ENCODE measurements at places on chromosomes 7 and 10.

DNA sequence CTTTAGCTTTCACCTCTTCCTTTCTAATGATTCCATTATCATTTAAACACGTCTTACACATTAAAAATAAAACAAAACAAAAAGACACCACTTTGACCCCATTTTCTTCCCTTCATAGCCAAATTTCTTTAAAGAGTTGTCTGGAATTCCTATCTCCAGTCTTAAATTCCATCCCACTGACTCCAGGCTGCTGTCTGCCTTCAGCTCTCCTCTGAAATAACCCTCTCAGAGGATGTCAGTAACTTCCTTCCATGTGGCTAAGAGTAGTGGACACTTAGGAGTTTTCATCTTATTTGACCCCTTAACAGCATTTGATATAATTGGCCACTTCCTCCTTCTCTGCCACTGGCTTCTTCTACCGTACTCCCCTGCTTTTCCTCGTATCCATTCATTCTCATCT is 69.6 kb upstream of the MKX start:
- DNase-seq = no peak

DNA sequence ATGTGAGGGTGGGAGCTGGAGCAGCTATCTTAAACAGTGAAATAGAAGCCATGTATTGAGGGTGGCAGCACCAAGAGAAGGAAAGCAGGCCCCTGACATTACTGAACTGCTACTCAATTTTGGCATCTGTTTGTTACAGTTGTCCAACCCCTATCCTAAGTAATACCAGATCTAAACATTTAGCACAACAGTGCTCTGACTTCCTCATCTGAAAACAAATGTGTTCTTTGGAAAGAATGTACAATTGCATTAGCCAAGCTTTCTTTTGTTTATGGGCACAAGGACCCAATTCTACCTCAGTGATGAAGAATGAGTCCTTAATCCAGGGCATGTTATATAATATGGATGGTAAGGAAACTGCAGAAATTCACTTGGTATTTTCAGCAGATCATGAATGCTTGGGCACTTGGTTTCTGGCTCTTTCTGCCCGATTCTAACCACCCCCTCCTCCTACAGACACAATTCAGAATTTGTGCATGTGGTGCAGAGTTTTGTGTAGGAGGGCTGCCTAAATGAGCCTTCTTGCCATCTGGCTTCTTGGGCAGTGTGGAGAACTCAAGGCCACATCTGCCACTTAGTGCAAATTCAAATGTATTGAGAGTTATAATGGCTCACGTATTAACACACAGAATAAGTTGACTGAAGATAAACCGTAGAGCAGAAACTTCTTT is 36.9 kb upstream of the KMT2E start:
- DNase-seq = no peak

- no peak for DNase-seq
Measured at GRCh38 chr10:124654686-124655085, 89.5 kb downstream of the FAM53B start.

GRCh38 chr10:93445978-93446720 is 36.0 kb downstream of the MYOF start:
- no peak for DNase-seq

DNA sequence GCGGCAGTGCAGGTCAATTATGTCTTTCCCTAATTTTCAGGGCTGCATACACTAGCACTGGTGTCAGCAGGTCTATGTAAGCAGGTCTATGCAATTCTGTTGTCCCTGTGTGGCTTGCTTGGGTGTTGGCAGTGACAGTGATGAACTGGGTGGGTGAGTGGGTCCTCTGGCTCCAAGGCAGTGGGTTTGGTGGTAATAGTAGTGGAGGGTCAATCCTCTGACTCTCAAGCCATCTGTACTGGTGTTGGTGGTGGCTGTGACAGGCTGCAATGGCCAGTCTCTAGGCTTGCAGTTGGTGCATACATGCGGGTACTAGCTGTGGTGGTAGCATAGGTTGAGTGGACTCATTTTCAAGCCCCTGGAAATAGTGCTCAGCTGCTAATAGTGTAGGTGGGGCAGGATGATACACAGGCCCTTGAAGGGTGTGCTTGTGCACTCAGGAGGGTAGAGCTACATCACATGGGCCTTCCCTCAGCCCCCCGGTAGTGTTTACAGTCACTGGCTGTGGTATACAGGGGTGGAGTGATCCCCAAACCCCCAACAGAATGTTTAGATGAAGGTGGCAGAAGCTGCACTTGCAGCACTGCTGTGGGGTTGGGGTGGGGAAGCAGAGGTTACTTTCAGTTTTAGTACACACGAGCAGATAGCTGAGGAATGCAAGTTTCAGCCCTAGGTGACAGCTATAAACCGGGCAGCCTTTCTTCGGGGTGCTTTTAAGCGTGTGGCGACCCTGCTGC is 331.3 kb downstream of the PCDH15 start:
- no peak for DNase-seq

GRCh38 chr10:971150-971542 is 17.1 kb upstream of the GTPBP4 start:
- no peak for DNase-seq

- DNase-seq = no peak
Measured at GRCh38 chr7:44060091-44060947, 5.0 kb downstream of the PGAM2 start.

DNA sequence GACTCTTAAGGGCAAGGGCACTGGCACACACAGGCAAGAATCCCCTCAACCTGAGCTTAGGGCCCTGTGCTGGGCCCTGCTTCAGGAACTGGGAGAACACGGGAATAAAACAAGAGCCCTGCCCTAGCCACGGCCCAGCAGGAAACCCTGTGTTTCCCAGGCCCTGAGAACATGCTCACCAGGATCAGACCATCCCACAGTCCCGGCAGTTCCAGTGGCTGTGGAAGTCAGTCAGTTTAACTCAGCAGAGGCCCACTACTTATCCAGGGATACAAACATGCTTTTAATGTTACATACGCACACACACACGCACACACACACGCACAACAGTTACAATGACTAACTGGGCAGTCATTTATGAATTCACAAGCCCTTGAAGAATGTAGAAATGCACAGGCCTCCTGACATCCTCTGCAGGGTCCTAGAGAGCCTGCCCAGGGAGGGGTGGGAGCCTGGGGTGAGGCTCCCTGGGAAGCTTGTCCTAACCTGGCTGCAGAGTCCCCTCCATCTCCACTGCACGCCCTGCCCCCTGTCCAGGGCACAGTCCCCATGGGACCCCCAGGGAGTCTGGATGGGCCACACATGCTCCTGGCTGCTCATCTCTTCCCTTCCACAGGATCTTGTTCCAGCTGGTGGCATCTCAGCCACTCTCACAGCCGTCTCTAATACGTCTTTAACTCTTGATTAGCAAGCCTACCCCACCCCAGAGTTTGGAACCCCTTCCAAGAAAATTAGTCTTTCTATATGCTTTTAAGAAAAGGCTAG is 97.6 kb downstream of the TCERG1L start:
- DNase-seq = no peak

GRCh38 chr7:94338921-94339371 is 55.7 kb upstream of the COL1A2 start:
- no peak for DNase-seq

DNA sequence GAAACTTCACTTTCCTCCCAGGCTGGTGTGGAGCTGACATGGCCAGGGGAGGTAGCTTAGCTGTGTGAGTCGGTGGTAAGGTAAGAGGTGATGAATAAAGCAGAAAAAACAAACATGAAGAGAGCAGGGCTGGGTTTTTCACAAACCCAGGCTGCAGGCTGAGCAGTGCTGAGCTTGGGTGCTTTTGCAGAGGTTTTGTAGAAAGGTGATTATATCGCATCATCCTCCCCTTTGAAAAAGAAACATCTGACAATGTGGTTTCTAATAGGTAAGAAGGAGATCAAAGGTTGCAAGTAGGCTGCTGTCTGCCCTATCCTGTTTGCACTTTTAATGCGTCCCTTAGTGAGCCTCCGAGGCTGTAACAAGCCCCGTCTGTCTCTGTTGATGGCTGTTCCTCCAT is 69.6 kb upstream of the GRM8 start:
- DNase-seq = no peak

DNA sequence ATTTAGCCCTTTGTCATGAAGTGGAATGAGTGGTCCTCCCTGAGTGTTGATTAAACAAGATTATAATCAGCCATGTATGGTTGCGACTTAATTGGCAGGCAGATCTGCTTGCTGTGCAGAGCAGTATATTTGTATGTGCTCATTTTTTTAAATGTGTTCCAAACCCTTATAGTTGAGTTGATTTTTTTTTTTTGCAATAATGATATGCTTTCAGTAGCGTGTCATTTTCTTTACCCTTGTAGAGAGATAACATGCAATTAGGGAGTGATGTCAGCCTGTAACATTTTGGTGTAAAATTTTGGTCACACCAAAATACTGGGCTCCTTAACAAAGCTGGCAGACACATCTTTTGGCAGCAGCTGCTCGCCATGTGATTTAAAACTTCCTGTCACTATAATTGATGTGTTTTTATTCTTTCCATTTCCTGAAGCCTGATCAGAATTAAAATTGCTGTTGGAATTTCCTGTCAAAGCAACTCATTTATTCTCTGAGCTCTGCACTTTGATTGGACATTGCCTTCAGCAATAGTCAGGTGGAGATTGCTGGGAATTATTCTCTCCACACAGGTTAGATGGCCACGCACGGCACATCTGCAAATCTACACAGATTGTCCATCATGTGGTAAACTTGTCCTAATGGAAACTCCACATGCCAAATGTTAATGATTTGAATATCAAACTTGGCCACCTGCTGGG is 125.3 kb downstream of the DYNC1I1 start:
- no peak for DNase-seq

GRCh38 chr7:51356849-51357516 is 40.4 kb upstream of the COBL start:
- DNase-seq = no peak

DNA sequence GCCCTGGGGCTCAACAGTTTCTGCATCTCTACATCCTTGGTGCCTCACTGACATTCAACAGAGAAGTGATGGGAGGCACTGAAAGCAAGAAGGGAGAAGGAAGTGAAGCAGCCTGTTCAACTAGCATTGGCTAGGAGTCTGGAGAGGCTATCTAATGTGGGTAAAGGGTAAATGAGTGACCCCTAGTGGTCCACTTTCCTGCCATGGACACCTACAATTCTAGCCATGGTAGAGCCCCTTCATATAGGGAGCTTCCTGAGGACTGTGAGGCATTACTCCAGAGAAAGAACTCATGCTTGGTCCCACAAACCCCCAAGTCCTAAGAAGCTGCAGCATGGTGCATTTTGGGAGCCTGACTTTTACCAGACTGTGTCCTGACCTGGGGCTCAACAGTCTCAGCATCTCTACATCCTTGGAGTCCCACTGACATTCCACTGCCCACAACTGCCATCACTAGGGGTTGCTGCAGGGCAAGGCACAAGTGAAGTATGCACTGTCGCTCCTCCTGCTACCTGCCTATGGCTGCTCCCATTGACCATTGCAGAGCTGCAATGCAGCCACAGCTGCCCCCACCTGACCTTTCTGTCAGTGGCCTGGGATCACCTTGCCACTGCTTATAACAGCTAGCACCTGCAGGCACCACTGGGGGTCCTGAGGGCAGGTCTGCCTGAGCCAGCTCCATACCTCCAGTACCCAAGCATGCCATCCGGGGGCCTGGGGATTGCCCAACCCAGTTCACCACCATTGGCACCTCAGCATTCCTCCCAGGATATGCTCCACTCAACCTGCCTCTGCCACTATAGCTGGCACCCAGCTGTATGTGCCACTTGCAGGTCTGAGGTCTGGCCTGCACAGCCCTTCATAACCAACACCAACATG is 44.1 kb upstream of the CDK6 start:
- no peak for DNase-seq

- no peak for DNase-seq
Measured at GRCh38 chr10:120451968-120452367, 5.1 kb upstream of the PLPP4 start.

GRCh38 chr10:127997271-127997670 is 90.4 kb downstream of the PTPRE start:
- DNase-seq = no peak

DNA sequence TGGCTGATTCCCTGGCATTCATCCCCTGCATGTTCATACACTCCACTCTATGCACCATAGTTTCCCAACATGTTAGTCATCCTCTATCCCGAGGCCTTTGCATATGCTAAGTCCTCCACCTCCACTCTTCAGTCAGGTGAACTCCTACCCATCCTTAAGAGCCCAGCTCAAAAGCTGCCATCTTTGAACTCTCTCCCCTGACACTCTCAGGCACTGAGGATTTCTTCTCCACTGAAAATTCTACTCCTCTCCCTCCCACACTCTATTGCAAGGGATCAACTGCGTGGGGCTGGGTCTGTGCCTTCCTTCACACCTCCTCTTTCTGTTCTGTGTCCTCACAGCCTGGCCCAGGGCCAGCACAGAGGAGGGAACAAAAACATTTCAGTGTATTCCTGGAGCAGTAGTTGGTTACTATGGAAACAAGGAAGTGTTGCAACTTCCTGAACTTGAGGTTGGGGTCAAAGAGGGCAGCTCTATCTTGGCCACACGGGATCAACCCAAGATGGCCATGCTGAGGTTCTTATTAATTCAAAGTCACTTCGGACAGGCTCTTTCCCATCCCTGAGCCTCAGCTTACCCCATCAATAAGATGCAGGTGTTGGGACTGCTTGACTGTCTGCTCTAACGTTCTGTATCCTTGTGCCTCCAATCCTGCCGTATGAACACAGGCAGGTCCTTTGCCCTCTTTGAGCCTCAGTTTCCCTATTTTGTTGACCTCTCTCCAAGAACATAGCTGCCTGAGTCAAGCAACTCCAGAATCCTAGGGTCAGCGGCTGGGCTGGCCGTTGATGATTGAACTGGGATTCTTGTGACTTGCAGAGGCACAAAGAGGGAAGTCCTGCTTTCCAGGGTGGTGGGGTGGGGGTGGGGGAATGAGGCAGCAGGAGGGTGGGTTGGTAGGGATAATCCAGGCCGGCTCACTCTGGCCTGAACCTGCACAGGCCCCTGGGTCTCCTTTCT is 15.5 kb downstream of the ZMIZ1 start:
- DNase-seq = no peak

DNA sequence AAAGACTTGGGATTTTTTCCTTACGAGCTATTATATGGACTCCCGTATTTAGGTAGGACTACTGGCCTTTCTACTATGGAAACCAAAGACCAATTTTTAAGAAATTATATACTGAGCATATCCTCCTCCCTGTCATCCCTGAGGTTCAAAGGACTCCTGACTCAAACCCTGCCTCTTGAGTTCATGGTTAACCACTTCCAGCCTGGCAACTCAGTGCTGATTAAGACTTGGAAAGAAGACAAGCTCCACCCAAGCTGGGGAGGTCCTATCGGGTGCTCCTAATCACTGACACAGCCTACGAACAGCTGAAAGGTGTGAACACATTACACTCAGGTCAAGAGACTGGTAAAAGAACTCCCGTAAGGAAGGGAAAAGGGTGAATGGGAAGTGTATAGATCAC is 66.8 kb downstream of the LYZL2 start:
- DNase-seq = no peak

DNA sequence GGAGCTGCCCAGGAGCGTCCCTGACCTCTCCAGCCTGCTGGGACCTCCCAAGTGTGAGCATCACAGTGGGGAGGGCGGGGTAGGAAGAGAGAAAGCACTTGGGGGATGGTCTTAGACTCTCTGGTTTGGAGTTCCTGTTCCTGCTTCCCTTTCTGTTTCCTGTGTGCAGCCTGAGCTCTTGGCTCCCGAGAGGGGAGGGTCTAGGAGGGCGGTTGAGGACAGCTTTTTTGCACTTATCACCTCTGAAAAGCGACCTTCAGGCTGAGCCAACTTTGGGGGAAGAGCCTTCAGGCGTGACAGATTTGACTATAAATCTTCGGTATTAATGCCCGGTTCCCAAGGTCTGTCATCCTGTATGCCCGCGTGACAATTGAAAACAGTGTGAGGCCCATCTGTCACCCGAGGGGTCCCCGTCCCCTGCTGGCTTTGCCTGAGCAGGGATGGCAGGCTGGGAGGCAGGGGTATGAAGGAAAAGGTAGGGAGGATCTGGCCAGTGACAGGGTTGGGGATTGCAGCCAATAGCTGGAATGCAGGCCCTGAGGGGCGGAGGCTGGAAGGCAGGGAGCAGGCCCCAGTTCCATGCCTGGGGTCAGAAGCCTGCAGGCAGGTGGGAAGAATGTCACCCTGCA is 78.6 kb downstream of the CDH23 start:
- no peak for DNase-seq
